Karpas-422 (cell line): ENCODE measurements at places on chromosomes 1 and 21. TPM values are rescaled to one million over a fixed set of nuclear protein-coding genes. Genes with fewer than 3 reads are reported as not detected.

DNA sequence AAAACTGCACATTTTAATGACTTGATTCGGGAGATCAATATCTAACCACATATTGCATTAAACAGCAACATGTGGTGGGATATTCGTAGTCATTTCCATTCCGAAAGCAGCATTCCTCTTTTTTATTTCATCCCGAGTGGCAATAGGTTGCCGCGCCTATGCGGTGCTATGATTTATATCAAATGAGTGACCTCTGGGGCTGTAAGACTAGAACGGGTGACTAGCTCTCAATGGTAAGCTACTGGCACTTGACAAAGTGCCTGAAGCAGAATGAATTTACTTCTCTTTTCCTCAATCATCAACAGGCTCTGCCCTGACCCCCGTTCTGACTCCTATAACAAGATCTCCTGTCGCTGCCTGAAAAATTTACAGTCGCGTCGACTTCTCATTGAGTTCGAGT is 162.3 kb downstream of the ZNF281 start:
- no peak for DNase-seq

The PKP1 gene
- total RNA-seq = not detected in 2 replicates

DNA sequence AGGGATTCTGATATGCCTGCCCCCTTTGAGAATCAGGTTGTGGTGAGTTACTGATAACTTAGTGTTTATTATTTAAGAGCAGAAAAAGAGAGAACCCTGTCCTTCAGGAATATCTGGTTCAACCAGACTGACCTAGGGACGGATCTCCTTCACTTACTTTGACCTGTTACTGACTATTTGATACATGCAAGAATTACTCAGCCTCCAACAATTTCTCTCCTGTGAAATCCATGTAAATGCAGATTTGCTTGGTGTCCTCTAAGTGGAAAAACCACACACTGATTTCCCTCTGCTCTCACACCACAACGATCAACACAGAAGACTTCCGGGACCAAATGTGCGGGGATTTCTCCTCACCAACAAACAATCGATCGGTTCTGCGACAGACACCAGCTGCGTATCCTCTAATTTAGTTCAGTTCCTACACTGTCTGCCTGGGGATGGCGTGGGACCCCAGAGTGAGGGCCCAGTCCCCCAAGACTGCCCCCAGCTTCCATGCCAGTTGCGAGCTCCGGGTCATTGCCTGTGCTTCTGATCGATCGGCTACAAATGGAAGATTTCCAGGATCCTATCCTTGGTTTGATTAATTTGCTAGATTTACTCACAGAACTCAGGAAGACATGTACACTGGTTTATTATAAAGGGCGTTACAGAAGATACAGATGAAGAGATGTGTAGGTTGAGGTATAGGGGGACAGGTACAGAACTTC is 51.7 kb downstream of the BACE2 start:
- no peak for DNase-seq

DNA sequence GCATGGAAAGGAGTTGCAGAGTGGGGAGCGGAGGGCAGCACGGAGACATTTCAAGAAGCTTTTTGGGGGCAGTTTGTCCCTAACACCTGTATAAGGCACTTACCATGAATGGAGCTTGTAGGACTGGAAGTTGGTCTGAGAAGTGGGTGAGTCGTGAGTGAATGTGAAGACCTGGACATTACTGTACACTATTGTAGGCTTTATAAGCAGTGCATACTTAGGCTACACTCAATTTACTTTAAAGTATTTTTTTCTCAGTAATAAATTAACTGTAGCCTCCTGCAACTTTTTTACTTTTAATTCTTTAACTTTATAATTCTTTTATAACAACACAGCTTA is 141.6 kb upstream of the ETV3 start:
- no peak for DNase-seq

- DNase-seq = no peak
Observed at GRCh38 chr21:29235714-29236197, 63.0 kb upstream of the BACH1 start.

The NUF2 gene
- 44.6 and 91.7 TPM in 2 replicates for total RNA-seq

DNA sequence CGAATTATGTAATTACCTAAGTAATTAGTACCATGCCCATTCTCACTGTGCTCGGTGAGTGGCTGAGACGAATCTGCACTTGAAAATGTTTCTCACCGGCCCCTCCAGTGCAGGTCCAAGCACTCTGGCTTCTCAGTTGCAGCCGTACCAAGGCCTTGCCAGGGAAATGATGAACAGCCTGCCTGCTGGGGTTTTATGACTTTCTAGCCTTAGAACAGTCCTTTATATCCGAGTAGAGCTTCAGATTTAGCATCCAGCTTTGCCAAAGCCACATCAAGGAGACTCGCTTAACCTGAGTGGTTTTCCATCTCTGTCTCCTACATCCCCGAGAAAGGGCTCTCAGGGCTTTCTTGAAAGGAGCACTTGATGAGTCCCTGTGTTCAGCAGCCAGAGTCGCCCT is 83.4 kb downstream of the GREM2 start:
- DNase-seq = no peak

- no peak for DNase-seq
Observed at GRCh38 chr1:43337588-43337987, at the start of gene MPL. Gene MPL (plus strand): TSS chr1:43337818. CDS start chr1:43337849, 31 bp downstream.

The OR13G1 gene
- not detected in 2 replicates for total RNA-seq

The PRAMEF1 gene
- total RNA-seq = not detected in 2 replicates

GRCh38 chr1:67659229-67659628 is 25.8 kb upstream of the GADD45A start:
- no peak for DNase-seq
